T-helper 22 cell (primary cell): ENCODE measurements at places on chromosomes 2 and 18.

DNA sequence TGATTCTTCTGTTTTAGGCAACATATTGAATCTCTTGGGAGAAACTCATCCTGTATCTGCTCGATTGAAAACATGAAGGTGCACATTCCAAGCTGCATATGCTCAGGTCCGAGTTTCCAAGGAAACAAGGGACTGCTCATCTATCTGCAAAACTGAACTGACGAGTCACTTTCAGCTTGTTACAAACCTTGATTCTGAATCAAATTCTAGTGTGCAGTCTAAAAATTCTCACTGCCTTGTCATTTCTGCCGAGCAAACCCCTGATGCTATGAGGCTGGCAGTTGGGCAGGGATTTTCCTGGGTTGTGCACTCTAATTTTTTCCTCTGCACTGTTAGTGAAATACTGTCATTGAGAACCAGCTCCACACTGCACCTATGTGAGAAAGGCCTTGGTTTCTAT is 101.3 kb upstream of the ETAA1 start:
- DNase-seq = no peak

DNA sequence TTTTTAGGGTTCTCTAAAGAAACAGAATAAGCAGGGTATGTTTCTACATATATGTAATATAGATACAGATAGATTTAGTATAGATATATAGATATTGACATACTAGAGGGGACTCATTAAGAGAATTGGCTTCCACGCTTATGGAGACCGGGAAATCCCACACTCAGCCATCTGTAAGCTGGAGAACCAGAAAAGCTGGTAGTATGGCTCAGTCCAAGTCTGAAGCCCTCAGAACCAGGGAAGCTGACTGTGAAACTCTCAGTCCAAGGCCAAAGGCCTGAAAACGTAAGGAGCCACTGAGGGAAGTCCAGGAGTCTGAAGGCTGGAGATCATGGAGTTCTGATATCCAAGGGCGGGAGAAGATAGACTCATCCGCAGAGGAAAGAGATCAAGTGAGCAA is 441.3 kb upstream of the CDH20 start:
- no peak for DNase-seq

- DNase-seq = no peak
Measured at GRCh38 chr2:164935118-164936101, 19.9 kb downstream of the SLC38A11 start.

GRCh38 chr2:200625282-200625681 is 39.5 kb downstream of the AOX1 start:
- no peak for DNase-seq

DNA sequence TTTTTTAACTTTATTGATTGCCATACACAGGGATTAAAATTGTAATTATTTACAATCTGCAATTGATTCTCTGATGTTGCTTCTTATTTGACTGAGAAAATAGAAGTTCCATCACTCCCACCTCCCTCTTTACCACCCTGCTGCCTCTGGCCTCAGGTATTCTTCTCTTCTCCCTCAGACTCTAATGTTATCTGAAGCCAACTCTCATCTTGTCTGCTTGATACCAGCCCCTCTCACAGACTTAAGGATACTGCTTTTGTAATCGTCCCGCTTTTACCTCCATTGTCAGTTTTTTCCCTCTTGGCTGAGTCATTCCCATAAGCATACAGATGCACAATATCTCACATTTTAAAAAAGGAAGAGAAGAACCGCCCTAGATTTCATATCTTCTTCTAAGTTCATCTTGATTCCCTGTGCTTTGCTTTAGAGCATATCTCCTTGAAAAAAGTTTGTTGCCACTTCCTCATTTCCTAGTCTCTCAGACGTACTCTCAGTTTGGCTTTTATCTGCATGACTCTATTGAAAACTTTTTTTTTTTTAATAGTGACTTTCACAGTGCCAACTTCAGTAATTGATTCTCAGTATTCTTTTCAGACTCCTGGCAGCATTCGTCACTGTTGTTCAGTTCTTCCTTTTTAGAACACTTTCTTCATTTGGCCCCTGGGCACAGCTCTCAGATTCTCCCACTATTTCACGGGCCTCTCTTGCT is 31.1 kb downstream of the SPAG16 start:
- no peak for DNase-seq

GRCh38 chr2:206764673-206765241 is 371 bp downstream of the MDH1B start:
- DNase-seq = peak; percentile 1

DNA sequence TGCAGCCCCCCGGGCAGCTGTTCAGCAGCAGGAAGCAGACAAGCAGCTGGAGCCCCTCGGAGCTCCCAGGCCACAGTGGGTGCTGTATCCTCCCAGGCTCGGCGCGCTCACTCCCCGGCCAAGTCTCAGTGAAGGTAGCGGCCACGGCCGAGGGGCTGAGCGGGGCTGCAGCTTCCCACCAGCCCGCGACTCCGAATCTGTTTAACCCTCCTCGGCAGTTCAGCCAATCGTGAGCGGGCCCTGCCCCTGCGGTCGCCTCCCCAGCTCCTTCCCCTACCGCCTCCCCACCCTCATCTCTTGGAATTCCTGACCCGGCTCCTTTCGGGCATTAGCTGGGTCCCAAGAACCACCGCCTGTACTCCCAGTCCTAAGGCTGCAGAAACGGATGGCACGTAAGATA is at the start of gene RESP18:
TSS of gene RESP18 (minus strand) at position 203 of the 400 bp plus-strand sequence.
- DNase-seq = no peak

DNA sequence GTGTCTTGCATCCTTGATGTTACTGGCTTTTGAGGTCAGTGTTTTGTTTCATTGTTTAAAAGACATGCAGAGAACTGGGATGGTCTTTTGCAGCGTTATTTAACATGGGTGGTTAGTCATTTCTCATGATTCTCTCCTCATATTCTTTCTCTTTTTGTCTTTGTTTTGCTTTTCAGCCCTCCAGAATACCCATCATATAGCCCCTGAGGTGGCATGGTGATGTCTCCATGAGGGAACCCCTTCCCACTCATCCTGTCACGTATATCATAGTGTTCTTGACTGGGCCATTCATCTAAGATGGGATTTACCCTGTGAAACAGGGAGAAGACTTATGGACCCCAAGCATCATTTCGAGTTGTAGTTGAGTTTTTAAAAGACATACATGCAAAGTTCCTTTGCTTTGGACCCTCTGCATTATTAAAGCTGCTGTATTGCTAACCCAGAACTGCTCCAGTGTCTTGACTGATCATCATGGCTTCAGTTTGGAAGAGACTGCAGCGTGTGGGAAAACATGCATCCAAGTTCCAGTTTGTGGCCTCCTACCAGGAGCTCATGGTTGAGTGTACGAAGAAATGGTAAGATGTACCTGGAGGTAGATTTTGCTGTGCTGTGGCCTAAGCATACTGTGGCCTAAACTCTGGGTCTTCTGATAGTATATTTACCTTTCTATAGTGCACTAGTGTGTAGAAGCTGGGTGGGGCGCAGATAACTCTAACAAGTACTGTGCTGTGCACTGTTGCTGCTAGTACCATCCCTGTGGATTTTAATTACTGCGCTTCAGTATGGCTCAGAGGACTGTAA is 1.4 kb downstream of the EHBP1 start:
- no peak for DNase-seq

DNA sequence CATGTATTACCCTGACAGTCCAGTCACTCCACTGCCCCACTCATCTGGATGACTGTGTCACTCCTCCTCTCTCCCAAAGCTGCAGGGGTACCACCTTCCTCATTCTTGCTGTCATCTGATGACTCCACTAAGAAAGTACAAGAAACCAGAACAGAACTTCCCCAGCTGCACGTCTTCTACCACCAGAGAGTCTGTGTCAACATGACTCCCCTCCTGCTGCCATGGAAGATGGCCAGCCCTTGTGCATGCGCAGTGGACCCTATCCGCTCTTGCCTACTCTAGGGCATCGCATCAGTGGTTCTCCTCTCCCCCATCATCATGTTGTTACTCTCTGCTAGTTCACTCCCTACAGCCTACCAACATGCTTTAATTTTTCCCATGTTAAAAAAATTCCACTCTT is 14.5 kb upstream of the ST8SIA3 start:
- DNase-seq = no peak

DNA sequence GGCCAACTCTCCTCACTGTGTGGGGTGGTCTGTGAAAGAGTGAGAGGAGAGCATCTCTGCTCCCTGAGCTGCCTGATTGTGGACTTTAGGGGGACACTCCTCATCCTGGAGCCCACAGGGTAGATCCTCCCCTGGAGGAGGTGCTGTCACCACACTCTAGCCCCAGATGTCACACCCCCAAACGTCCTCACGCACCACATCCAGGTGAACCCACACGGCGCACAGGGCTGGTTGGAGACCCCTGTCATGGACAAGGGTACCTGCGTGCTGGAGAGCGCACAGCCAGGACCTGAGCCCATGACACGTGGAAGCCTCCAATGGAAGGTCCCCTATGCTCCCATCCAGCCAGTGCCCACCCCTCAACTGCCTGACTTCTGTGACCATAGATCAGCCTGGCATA is 10.5 kb downstream of the AGXT start:
- DNase-seq = no peak

GRCh38 chr2:231315896-231316295 is 79.6 kb upstream of the B3GNT7 start:
- no peak for DNase-seq

GRCh38 chr18:22551536-22552151 is 133.9 kb upstream of the CTAGE1 start:
- no peak for DNase-seq

- DNase-seq = no peak
Measured at GRCh38 chr2:81266106-81266505, 961.6 kb upstream of the LRRTM1 start.

DNA sequence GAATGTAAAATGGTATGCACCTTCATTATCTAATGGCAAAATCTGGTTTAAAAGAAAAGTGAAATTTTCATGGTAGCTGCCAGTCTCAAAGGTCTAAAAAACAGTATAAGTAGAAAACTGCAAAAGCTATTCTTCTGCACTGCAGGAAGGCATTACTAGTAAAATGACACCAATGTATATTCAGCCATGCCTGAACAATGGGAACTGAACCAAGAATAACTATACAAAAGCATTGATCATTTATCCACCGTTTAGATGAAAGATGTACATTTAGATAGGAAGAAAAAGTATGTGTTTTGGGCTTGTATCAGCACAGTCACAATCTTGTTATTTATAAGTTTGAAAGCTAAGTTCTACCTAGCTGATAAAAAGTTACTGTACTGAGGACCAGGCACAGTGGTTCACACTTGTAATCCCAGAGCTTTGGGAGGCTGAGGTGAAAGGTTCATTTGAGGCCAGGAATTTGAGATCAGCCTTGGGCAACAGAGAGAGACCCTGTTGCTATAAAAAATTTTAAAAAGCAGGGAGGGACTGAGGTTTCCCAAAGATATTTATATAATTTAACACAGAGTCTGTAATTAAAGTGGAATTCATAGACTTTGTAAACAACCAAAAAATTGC is 163.1 kb upstream of the WDSUB1 start:
- DNase-seq = no peak

DNA sequence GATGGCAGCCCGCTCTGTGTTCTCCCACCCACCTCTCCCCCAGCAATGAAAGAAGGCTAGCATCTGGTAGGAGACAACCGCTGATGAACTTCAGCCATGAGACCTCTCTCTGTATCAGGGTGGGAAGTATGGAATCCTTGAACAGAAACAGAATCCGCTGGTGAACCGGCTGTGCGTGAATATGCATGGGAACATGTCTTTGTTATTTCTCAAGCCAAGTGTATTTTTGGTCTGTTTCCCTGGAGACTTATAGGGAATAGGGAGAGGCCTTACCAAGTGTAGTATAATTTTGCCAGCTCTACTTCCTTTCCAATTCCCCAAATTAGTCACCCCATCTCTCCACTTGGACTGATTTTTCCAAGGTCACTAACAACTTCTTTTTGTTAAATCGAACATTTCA is 30.1 kb downstream of the WNT10A start:
- no peak for DNase-seq

- DNase-seq = no peak
Measured at GRCh38 chr2:172788871-172789270, 53.2 kb downstream of the RAPGEF4 start.
